ENCODE measurements at places on chromosomes 5 and 9.

DNA sequence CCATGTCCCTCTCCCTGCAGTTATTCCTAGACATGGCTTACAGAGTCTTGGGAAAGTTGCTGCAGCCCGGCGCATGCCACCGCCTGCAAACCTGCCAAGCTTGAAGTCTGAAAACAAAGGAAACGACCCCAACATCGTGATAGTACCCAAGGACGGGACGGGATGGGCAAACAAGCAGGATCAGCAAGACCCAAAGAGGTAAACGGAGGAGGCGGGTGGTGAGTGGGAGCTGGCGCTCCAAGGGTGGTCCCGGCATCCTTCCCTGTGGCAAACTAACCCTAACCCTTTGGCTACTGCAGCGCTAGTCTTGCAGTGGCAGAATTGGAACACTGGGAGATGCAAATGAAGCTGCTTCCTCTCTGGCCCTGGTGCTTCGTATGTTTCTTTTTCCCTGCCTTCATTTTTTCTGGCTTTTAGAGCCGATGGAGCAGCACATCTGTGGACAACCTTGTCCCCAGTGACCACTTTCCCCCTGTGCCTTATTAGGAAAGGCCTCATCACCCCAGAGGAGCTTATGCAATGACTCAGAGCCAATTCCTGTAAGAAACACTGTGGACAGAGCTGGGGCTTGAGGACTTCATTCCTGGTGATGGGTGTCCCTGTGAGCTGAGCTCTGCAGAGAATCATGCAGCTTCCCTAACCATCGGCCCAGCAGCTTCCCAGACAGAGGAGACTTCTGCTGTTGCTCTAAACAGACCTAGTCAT is 38.9 kb downstream of the PRRC2B start:
- no peak for DNase-seq

GRCh38 chr5:150153957-150154617 is 1.6 kb downstream of the PDGFRB start:
- no peak for DNase-seq

GRCh38 chr5:146716636-146717035 is 161.9 kb downstream of the PPP2R2B start:
- no peak for DNase-seq

DNA sequence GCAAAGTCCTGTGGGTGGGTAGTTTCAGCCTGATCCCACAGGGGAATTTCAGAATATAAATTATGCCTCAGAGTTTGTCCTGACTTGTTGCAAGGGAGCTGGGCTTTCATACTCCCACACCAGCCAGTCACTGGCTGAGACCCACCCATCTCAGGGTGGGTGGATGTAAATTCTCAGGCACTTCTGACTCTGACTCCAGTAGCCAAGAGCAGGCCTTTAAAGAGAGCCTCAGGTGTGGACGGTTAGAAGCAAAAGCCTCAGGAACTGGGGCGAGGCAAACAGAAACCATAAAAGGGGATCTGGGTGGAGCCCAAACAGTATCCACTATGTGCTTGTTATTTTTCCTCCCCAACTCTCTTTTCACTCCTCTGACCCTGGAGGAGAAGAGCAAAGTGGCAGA is 28.6 kb upstream of the FBXW11 start:
- DNase-seq = no peak

GRCh38 chr9:111301195-111301594 is 28.8 kb downstream of the OR2K2 start:
- DNase-seq = no peak

DNA sequence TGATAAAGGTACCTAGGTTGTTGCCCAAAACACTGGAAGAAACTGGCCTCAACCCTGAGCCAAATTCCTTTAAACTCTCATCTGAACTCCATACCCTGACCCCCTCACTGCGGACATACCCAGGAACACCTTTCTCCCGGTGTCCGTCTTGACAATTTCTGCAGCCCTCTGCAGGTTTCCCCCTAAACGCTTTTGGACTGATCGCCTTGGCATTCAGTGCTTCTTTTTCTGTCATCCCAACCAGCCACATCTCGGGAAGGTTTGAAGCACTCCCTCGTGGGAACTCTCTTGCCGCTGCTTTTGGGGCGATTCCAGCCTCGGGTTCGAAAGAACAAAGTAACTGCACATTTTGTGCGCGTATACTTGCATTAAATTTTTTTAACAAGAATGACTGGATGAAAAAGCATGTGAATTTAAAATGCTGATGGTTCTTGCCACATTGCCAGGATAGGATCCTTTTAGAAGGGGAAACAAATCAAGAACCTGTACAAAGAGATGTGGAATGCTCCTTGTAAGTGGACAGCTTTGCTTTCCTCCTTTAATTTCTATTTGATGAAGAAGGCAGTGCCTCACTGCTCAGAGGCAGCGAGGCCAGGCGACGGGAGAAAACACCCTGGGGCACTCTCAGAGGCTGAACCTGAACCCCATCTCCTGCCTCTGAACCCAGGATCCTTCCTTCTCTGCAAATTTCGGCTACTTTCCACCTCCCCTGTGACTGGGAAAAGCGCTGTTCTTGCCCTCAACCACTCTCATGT is 615 bp downstream of the PSMD5 start:
- no peak for DNase-seq

GRCh38 chr9:128293091-128293490 is 17.0 kb downstream of the SWI5 start:
- no peak for DNase-seq

DNA sequence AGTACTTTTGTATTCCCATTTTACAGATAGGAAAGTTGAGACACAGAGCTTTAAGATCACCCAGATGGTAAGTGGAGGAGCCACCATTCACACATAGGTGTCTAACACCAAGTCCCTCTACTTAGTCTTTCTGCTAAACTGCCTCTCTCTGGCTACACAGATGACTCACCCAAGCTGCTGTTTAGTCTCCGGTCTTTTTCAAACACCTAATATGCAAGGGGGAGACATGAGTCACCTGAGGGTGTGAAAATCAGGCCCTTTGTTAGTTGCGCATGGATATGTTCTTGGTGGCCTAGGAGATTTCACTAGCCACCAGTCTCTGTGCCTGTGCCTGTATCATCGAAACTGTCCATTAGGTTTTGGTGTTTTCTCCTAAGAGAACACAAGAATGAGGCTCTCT is 117.8 kb downstream of the MAST4 start:
- DNase-seq = no peak

DNA sequence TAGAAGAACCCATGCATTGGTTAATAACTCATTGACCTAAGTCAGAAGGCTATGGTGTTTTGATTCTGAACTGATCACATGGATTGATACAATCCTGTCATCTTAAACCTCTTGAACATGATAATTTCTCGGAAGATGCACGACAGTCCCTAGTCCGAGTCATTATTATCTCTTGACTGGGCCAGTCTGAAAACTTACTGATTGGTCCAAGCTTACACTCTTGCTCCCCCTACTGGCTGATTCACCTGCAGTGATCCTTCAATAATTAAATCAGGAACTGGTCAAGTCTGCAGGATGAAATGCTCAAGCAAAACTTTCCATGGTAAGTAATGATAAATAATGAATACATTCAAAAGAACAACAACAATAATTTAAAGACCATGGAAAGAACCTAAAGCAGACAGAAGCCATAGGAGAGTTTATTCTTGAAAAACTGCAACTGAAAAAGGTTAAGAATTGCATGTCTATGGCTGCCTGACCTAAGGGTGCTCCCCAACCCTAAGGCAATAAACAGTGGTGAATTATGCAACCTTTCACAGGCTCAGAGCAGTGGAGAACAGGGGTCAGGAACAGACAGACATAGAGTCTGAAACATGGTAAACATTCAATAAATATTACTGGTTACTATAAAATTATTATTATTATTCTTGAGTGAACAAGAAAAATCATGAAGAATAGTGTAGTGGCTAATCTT is 79.3 kb downstream of the BRINP1 start:
- DNase-seq = no peak

DNA sequence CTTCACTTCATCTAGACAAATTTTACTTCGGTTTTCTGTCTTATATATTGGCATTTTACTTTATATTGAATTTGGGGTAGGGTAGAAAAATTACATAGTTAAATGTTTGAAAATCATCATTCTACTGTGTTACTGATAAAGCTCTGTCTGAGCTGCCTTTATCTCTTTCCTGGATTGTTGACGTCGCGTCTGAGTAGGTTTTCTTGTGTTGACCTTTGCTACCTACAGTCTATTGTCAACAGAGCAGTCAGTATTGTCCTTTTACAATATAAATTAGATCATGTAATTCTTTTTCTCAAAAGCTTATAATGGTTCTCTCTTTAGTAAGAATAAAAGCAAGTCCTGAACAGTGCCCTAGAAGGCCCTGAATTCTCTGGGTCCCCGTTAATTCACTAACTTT is 128.2 kb downstream of the HACD4 start:
- DNase-seq = no peak

DNA sequence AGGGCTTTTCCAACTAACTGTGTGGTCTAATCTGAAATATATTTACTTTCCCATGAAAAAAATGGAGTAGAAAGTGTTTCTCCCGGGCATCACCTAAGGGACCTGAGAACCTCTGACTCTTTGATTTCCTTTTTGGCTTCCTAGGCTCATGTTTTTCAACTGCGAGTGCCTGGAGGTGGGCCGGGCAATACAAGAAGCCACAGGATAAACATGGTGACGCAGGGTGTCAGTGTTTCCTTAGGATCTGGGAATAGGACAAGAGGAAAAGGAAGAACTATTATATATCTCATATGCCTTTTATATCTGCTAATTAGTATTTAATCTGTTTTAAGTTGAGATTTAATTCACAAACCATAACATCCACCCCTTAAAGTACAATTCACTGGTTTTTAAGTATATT is 11.4 kb upstream of the LECT2 start:
- DNase-seq = no peak

- DNase-seq = no peak
These were observed 570.7 kb downstream of the ELAVL2 start for GRCh38 chr9:23255346-23255745.

- no peak for DNase-seq
These were observed 444.2 kb downstream of the ACTL7B start for GRCh38 chr9:108411632-108412031.

- DNase-seq = no peak
These were observed 2.8 kb downstream of the ELAVL2 start for GRCh38 chr9:23823269-23823668.

- DNase-seq = no peak
These were observed 117.4 kb upstream of the GPR151 start for GRCh38 chr5:146633323-146633764.

GRCh38 chr5:14252793-14253192 is 109.7 kb downstream of the TRIO start:
- DNase-seq = no peak

GRCh38 chr9:19405771-19406170 is 3.0 kb upstream of the ACER2 start:
- DNase-seq = no peak

- DNase-seq = no peak
These were observed 192.7 kb downstream of the DAB2IP start for GRCh38 chr9:121844098-121844497.

GRCh38 chr5:147396070-147396823 is 113.6 kb downstream of the DPYSL3 start:
- no peak for DNase-seq

DNA sequence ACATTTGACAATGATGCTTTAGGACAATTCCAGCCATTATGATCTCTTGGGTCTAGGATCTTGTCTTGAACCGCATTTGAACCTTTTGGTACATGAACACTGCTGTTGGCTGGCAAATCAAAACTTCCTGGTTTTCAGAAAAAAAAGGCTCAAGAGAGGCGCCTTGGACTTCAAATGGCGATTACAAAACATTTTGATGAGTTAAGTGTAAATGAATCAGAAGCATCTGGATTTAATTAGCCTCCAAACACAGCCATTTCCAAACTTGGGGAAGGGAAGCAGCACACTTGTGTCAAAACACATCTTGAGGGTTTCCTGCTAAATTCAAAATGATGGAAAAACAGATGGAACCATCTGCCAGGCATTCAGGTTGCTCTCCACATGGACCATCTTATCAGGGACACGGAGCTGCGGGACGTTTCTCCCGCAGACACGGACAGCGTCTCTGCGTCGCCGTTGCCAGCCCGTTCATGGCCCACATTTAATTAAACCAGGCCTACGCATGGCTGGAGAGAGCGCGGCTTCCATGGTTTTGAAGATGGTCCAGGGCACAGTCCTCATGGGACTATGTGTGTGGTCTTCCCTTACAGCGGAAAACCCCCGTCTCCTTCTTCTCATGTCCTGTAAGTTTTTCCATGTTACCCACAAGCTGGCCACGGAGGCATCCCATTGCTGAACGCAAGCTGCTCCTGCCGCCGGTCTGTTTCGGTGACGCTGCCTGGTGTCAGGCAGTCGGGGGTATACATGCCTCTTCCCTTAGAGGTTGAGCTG is 55.8 kb upstream of the PTCH1 start:
- no peak for DNase-seq

- DNase-seq = no peak
These were observed 67.8 kb upstream of the HSPB3 start for GRCh38 chr5:54387659-54388232.

DNA sequence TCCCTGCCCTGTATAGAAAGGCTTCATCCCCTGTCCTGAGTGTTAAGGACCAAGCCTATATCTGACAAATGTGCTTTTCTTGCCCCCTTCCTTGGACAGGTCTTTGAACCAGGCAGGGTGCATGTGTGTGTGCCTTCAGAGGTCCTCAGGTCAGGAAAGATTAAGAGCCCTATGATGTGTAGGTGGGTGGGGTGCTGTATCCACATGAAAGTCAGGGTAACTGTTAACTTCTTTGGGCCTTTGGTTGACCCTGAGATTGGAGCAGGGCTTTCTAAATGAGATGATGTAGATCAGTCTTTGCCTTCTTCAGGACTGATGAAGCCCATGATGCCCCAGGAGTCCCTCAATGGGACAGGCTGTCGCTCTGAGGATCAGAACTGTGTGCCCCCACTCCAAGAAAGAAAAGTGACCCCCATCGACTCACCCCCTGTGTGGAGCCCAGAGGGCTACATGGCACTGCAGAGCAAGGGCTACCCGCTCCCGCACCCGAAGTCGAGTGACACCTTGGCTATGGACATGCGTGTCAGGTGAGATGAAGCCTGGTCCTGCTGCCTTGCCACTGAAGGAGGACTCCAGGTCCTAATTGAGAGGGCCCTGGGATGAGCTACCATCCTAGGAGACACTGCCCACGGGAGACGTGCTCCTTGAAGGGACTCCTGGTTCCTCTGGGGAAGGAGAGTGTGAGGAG is 29.4 kb upstream of the POMT1 start:
- DNase-seq = no peak

DNA sequence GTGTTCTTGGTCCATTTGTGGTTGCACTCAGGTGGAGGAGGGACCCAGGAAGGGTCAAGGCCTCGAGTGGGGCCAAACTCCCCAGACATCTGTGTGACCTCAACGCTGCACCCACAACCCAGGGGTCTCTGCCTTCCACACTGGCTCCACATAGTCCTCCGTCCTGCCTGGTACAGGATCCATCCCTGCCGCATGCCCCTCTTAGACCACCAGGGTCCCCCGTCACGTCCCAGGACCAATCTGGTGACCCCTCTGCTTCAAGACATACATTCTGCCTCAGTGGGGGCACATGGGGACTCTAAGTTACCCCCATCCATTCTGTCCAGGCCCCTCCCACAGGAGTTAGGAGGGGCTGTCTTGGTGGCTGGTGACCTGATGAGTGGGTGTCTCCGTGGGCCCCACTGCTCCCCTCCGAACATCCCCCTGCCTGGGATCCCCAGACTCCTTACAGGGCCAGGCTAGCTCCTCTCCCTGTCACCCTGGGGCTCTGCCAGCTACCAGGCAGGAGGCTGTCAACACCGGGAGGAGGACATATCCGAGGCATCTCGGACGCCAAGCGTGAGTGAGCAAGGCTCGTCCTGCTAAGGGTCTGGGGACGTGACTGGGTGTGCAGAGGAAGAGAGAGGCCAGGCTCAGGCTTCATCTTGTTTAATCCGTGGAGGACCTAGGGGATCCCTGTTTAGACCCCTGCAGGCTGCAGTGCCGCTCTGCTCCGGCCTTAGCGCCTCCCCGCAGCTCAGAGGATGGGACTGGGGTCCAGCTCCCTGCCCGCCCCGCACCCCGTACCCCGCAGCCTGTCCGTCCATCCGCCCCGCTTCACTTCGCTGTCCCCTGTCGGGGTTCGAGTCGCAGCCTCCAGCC is 32.3 kb downstream of the TSPAN17 start:
- no peak for DNase-seq
